ENCODE measurements at places on chromosomes 3 and 15.

DNA sequence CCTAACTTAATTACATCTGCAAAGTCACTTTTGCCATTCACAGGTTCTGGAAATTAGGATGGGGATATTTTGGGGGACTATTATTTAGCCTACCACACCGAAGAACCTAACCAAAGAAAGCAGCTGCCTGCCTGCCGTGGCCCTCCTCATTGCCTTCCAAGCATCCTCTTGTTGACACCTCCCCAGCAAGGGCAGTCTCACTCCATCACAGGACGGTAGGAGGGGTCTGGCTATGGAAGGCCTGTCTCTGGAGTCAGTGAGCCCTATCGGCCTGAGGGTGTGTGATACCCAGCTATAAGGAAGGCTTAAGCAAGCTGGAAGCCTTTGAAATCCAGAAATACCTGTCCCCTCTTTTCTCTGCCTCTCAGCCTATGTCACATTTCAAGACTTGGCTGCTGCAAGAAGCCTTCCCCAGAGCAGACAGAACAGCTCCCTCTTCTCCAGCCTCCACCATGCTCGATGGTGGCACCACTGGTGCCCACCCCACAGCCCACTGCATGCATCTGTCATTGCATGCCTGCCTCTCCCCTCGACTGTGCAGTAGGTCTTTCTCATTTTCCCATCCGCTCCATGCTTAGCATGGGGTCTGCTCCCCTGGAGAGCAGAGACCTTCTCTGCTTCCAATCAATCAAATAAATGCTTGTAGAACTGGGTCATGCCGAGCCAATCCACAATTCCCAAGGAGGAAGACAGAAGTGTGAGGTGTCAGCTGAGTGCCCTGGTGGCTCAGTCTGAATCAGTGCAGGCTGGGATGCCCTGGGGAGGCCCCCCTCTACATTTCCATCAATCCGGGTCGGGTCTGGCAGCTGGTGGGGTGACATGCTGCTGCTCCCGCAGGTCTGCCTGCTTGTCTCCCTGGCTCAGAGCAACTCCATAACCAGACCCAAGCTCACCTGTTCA, 23.9 kb upstream of the LOXL1 start:
- DNase-seq = no peak

GRCh38 chr3:132289316-132289715, 27.9 kb upstream of the ACP3 start:
- DNase-seq = no peak

DNA sequence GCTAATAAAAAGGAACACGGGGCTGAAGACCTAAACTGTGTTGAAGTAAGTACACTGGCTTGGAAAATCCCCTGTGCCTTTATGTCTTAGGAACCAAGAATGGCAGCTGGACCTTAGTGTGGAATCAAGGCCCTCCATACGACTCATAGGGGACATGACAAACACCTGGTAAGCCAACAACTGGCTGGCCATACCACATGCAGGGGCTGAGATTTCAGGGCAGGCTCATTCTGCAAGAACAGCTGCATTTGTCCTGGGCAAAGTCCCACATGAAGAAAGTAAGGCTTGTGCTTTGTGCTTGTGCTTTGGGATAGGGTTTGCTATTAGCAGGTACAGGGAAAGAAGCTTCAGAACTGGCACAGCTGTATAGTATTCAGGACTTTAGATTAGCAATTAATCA, 18.0 kb downstream of the ETV5 start:
- no peak for DNase-seq

GRCh38 chr3:62500556-62501288, 127.4 kb upstream of the FEZF2 start:
- DNase-seq = no peak

- DNase-seq = no peak
Measured at GRCh38 chr15:60626669-60627068, 147.7 kb upstream of the ICE2 start.

DNA sequence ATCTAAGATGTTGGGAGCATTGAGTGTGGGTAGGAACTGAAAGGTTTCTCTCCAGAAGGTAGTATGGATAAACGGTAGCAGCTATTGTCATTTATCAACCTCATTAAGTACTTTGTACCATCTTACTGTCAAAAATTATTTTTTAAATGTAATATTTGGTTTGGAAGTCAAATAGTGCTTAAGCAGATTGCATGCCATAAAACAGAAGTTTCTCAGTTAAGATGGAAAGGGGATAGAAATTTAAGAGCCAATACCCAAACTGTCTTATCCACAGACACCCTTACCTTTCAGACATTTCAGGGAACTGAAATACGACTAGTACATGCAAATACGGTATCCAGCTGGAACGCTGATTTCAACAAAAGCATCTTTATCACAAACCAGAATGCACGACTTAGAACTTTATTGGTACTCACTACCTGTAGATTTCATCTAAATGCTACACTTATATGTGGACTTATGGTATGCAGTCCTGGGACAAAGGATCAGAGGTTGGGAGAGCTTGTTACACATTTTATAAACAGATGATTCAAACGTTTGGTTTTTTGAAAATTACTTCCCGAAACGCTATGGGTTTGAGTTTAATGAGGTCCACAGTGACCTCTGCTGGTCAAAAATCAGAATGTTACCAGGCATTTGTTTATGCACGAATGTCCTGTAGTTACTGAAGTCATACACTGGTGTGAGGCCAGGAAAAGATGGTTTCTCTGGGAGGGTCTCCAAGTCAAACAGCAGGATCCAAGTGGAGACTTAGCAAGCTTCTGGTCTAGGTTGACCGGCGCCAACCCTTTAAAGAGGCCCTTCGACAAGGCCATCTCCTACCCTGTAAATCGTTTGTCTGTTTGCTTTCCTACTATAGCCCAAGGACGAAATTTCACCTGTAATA, 45.7 kb upstream of the DUT start:
- peak; percentile 77 for DNase-seq

Data from left renal cortex interstitium (tissue), 4 donors.